ENCODE measurements at places on chromosomes 5 and 9.

DNA sequence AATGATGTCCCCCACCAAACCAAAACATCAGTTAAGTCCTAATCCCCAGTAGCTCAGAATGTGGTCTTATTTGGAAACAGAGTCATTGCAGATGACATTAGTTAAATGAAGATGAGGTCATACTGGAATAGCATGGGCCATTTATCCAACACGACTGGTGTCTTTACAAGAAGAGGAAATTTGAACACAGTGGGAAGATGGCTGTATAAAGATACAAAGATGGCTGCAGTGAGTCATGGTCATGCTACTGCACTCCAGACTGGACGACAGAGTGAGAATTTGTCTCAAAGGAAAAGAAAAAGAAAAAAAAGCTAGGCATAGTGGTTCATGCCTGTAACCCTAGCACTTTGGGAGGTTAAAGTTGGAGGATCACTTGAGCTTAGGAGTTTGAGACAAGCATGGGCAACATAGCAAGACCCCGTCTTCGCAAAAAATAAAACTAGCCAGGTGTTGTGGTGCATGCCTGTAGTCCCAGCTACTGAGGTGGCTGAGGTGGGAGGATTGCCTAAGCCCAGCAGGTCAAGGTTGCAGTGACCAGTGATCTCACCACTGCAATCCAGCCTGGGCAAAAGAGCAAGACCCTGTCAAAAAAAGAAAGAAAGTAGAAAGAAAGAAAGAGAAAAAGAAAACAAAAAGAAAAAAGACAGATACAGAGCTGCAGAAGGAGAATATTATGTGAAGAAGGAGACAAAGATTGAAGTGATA is 130.0 kb upstream of the CDKN2B start:
- no peak for DNase-seq

DNA sequence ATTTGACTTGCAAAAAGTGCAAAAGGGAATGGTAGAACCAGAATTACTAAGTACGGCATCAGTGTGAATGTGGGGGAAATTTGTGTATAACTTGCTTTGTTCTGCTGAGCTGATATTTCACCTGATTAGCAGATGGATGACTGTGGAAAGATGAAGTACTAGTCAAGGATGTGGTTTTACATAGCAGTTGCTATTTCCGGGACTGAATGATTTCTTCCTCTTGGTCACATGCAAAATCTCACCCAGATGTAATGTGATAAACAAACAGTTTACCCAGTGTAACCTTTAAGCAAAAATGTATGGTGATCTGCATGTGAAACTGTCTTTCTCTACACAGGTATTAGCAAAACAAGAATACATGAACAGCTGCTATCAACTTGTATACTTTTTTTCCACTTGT is 46.1 kb downstream of the DCP2 start:
- no peak for DNase-seq

GRCh38 chr5:66230551-66230950 is 86.5 kb downstream of the SREK1 start:
- no peak for DNase-seq

DNA sequence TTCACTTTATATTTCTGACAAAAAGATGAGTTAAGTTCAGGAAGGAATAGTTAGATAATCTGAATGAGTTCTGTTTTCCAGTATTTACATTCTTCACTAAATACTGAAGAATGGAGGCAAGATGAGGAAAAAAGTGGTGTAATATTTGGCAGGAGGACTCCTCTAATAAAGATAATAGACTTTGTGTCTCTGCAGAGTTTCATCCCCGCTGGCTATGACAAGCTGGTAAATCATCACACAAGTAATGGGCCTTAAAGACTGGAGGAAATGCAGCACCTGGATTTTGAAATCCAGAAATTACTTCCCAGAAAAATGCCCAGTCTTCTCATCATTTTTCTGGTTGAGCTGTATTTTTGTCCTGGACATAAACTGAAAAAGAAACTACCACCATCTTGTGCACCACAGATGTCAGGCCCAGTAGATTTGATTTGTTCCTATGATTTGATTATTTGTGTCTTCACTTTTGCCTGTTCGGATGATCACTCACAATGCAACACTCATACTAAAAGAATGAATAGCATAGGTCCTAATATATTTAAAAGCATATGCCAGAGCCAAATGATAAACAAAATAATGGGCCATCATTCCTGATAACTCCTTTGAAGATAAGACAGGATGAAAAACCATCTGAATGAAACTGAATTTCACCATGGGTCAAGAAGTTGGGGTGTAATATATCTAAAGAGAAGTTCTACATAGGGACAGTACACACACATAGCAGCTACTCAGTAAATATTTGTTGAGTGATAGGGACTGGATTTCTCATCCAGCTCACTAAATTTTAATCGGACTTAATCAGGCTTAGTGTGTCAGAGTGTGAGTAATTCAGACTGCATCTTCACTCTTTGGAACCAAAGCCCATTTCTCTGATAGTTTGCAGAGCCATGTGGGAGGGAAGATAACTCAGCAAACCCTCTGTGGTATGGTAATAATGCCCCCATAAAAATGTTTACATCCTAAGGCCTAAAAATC is 200.5 kb downstream of the HINT1 start:
- DNase-seq = no peak

- no peak for DNase-seq
Measured at GRCh38 chr5:67875601-67876000, 340.0 kb upstream of the PIK3R1 start.

- peak; percentile 2 for DNase-seq
Measured at GRCh38 chr9:129111528-129112151, 425 bp downstream of the PTPA start.

GRCh38 chr5:166505544-166505943 is 1785.9 kb upstream of the WWC1 start:
- DNase-seq = no peak

DNA sequence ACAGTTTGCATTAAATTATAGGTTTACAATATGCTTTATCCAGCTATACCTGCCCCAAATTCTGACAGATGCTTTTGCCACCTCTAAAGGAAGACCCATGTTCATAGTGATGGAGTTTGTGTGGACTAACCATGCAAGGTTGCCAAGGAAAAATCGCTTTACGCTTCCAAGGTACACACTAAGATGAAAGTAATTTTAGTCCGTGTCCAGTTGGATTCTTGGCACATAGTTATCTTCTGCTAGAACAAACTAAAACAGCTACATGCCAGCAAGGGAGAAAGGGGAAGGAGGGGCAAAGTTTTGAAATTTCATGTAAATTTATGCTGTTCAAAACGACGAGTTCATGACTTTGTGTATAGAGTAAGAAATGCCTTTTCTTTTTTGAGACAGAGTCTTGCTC is 41.0 kb downstream of the FXN start:
- DNase-seq = no peak

GRCh38 chr9:92098638-92099037 is 16.6 kb downstream of the SPTLC1 start:
- no peak for DNase-seq

- DNase-seq = no peak
Measured at GRCh38 chr5:167920589-167920988, 370.9 kb upstream of the WWC1 start.

DNA sequence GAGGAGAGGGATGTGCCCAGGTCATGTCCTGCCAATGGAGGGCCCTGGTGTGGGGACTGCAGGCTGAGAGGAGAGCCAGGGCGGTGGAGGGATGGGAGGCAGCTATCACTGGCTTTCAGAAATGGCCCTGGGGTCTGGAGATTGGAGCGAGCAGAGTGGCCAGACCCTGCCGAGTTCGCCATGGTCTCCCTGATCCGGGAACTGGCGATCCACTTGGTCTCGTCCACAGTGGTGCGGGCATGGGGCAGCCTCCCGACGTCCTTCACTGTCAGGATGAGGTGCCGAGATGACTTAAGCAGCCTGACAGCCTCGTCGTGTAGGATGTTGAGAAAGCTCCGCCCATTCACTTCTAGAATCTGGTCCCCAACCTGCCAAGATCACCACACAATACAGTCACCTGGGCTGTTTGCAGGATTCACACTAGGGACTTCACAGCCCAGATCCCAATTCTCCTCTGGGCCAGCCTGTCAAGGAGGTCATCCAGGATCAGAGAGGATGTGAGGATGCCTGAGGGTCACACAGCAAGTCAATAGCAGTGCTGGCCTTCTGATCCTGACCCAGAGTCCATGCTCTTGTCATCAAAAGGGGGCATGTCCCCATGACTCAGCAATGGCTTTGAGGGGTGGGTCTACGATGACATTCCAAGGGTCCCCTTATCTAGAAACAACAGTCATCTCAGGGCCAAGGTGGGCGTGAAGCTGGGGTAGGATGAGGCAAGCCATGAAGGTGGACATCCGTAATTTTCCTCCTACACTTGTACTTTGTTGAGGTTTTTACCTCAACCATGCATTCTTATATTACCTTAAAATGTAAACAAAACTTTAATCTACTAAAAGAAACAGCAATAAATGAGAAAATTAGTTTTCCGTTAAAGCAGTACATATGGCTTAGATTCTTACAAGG is 38.5 kb upstream of the AKNA start:
- no peak for DNase-seq

DNA sequence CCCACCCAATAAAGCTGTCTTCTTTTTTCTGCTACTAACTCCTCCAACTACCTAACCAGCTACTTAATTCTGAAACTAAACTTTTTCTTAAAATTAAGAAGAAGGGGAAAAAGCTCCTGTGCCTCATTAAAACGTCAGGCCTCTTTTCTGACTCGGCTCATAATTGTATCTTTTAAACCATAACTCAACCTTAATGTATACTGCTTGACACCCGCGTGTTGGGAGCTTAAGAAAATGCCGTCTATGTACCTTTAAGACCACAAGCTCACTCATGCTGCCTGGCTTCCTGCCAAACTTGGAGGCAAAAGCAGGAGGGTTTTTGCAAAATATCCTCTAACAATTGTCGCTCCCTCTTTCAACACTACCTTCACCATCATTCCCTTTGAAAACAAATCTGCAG is 5.0 kb downstream of the EBF1 start:
- peak; percentile 50 for DNase-seq

GRCh38 chr5:43427306-43427705 is 15.1 kb upstream of the CCL28 start:
- no peak for DNase-seq

DNA sequence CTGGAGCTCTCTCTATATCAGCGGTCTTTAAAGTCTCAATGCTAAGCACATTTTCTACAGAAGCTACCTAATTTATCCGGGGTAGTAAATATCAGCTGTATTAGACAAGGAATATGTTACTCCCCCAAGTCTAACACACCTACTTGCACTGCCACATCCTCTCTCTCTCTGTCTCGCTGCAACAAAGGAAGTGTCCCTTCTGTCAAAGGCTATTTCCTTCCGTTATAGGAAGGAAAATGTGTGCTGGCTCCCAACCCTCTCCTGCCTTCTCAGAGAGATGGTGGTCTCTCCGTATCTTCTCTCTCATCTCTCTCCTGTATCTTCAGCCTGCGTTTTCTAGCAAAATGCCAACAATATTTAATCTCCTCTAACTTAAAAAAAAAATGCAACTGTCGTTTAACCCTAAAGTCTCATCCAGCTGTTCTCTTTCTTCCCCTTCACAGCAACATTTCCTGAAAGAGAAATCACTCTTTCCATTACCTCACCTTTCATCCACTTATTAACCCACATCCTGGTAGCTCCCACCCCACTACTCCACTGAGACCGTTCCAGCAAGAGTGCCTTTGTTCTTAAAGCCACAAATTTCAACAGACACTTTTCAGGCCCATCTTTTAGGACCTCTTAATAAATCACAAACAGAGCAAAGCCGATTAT is 2.3 kb downstream of the TTF1 start:
- no peak for DNase-seq

DNA sequence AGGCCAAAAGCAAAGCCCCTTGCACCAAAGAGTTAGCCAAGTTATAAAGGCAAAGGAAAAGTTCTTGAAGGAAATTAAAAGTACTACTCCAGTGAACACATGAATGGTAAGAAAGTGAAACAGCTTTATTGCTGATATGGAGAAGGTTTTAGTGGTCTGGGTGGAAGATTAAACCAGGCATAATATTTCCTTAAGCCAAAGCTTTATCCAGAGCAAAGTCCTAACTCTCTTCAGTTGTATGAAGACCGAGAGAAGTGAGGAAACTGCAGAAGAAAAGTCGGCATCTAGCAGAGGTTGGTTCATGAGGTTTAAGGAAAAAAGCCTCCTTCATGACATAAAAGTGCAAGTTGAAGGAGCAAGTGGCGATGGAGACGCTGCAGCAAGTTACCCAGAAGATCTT is 3.1 kb upstream of the NUDT12 start:
- DNase-seq = no peak

DNA sequence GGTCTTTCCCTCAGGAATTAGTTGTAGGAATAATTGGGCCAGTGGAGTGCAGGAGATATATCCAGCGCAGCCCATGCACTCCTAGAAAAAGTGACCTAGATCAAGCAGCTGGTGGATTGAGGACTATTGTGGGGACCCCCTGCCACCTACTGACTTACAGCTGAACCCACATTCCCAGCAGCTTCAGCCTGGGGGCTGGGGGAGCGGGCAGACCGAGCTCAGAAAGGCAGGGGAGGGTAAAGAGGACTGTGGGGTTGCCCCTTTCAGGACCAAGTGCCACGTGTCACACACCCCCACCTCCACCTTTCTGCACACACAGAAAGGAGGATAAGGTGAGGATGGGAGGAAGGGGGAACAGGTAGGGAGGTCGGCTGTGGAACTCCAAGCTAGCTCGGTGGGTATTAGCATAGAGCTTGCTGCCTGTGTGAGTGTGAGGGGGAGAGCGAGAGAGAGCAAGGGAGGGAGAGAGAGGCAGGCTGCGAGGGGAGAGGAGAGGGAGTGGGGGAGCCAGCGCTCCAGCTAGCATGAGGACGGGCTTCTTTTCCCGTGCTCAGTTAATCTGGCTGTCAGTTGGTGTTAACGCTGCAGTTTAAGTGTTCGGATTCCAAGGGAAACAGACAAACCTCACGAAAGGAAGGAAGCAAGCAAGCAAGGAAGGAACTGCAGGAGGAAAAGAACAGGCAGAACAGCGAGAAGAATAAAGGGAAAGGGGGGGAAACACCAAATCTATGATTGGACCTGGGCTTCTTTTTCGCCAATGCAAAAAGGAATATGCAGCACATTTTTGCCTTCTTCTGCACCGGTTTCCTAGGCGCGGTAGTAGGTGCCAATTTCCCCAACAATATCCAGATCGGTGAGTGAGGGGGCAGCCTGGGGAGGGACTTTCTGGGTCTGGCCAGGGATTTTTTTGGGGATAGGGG is at the start of gene GRIA1:
Gene GRIA1, plus strand, starts transcription at position 553 of the 920 bp plus-strand sequence.
- no peak for DNase-seq

DNA sequence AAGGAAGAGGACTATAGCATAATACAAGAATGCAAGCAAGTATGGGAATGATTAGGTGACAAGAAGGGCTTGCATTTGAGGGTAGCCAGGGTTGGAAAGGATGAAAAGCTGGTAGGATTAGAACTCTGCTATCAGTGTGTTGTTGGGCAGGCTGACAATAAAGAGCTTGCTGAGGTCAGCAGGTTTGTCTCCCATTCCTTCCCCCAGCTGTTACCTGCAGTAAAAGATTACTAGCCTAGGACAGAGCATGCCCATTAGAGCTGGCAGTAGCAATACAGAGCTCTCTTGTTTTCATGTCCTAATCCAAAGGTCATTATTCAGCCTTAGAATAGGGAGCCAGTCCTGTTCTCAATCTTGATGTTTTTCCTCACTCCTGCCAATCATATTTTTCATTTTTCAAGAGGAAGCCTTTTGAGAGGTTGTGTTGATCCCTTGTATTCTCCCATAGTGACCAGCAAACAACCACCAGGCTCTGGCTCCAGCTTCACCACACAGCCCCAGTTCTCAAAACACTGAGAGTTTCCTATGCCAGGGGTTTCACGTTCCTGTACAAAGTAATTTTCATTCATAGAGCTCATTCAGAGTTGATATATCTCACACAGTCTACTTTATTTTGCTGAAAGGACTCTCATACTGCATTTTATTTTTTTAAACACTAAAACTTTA is 71.7 kb downstream of the OR2K2 start:
- no peak for DNase-seq
